ENCODE measurements at places on chromosomes 2 and 18. TPM values are rescaled to one million over a fixed set of nuclear protein-coding genes. Genes with fewer than 3 reads are reported as not detected.

The BCL11A gene
- 0.01 TPM for total RNA-seq

The AP1S3 gene
- 38.7 TPM for total RNA-seq

The ATG9A gene
- total RNA-seq = 46.8 TPM

The TRABD2A gene
- 16.2 TPM for total RNA-seq

The SATB2 gene
- 3.9 TPM for total RNA-seq

The CASP10 gene
- total RNA-seq = 2.1 TPM

The EN1 gene
- total RNA-seq = 0.83 TPM

The CRYGD gene
- total RNA-seq = not detected

The GAD1 gene
- total RNA-seq = 0.13 TPM

The HNMT gene
- 1.1 TPM for total RNA-seq

Measured in A549 treated with dexamethasone at 1 μM for 4 hours (cell line).